ENCODE measurements at places on chromosomes 13 and 19.

DNA sequence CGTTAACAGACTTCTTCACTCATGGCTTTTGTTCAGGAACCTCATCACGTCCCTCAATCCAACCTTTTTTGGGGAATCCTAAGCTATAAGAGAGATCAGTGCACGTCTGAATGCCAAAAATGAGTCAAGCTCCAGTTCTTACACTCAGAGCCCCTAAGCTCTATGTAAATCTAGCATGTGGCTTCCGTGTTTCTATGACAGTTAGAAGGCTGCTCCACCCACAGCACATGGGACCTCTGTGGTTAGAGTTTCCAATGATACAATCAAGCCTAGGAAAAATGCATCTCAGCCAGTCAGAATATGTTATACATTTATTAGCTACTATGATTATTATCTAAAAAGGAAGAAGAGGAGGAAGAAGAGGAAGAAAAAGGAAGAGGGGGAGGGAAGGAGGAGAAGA, 135.9 kb downstream of the ENOX1 start:
- DNase-seq, result no peak

DNA sequence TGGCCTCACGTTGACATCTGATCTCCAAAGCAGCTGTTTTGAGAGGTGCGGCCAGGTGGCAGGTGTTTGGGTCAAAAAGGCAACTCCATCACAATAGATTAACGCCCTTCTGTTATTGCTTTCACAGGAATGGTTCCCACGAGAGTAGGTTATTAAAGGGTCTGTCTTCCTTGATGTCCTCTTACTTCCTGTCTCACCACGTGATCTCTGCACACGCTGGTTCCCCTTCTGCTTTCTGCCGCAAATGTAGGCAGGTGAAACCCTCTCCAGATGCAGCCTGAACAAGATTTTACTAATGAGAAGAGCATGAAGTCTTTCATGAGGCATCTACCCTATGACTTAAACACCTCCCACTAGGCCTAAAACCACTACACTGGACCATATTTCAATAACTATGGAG, 22.8 kb upstream of the ZNF564 start:
- peak; percentile 18 for DNase-seq

GRCh38 chr13:39130301-39130700, 92.0 kb downstream of the NHLRC3 start:
- DNase-seq, result no peak

- no peak for DNase-seq
Observed at GRCh38 chr13:27821566-27821965, 29.3 kb downstream of the GSX1 start.

DNA sequence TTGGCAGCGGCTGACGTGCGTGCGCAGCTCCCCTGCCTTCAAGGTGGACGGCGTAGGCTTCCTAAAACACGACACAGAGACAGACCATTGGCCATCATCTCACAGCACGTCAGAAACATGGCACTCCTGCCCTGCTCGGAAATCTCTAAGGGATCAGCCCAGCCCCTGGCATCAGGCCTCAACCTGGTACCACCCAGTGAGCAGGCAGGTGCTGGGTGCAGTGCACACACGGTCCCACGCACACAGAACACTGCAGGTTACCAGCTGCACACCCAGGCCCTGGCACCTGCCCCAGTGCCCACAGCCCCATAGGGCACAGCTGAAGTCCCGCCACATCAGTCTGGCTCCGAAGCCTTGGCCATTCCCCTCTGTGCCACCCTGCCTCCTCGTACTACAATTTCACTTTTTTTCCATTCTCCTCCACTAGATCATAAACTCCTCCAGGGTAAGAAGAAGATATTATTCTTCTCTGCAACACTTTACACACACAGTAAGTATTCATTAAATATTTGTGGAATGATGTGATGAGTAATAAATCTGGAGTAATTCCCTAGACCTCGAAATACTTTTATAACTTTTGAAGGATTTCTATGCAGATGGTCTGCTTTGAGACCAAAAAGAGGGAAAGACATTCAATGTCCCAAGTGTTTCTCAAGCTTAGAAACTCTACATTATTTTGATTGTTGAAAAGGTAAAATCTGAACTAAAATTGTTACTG, 156.4 kb downstream of the COL4A1 start:
- DNase-seq, result no peak

DNA sequence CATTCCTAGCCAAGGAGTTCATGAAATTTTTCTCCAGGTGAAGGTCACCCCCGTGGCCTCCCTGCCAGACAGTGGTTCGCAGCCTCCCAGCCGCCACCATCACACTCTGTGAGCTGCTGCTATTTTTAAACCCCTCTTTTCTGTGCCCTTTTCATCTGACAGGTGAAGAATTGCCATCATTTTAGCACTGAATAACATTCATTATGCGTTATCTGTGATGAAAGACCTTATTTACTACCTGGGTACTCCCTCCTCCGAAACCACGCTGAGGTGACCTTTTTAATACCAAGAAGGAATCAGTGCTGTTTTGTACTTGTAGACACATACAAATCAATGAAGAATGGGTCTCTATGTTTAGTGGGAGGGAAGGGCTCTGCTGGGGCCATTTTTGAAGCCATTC, 148.9 kb upstream of the GPR12 start:
- DNase-seq, result no peak

- DNase-seq, result no peak
Observed at GRCh38 chr19:39890755-39891551, 43.5 kb downstream of the FCGBP start.

DNA sequence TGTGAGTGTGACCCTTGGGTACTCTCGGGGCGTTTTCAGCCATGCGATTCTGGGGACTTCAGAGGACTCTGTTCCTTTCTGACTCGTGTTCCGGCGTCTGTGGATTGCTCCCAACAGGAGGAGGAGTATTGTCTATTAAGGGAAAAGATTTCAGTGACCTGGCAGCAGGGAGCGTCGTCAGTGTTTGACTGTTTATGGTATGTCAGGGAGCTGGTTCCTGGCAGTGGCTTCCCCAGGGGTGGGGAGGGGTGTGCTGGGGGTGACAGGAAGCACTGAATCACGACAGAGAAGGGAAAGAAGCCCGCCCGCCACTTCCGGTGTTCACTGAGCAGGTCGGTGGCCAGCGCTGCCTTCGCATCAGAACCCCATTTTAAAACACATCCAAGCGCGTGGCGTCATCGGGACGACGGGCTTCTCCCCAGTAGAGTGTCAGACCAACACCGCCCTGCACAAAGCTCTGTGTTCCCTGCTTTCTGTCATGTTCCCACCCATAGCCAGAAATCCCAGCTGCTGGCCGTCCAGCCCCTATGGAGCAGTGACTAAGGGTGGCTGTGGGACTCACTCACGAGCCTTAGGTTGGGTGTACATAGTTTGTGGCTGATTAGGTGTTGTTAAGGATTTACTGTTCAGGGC, 33.8 kb downstream of the COL4A2 start:
- DNase-seq, result no peak

GRCh38 chr13:36102721-36103120, 28.5 kb downstream of the DCLK1 start:
- no peak for DNase-seq

DNA sequence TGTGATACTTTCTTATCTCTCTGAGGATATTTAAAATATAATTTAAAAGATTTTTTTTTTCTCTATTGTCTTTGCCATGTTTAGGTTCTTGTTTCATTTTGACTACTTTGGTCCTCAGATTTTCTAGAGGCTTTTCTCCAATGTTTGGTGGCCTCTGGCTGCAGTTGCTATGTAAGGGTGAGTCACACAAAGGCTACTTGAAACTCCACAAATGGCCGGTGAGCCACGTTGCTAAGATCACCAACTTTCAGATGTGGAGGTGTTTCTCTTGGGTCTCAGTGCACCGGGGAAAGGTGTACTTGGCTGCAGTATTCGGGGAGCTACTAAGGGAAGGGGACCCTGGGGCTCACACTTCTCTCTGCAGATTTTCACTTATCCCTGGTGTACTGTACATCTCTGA, 248.1 kb downstream of the HS6ST3 start:
- DNase-seq, result peak; percentile 48

- no peak for DNase-seq
Observed at GRCh38 chr13:106260352-106260751, 275.1 kb downstream of the EFNB2 start.

GRCh38 chr13:39602277-39602613, 748 bp downstream of the LHFPL6 start:
- peak; percentile 10 for DNase-seq

- DNase-seq, result no peak
Observed at GRCh38 chr13:87129602-87130300, 541.4 kb upstream of the SLITRK5 start.

GRCh38 chr19:29247471-29247870, 34.5 kb upstream of the UQCRFS1 start:
- no peak for DNase-seq

DNA sequence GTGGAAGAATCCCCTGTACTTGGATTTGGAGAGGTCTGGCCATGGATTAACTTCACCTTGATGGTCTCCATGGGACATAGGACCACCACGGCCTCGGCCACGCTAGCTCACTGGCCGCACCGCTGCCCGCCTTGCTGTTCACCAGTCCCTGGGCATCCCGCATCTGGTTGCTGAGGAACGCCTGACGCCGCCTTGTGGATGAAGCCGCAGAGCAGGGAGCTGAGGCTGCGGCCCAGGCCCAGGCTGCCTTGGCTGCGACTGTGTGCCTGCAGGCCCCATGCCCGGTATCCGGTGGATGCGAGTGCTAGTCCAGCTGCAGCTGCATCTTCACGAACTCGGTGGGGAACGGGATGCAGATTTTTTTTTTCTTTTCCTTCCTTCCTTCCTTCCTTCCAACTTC, 1407.1 kb downstream of the UQCRFS1 start:
- DNase-seq, result no peak

DNA sequence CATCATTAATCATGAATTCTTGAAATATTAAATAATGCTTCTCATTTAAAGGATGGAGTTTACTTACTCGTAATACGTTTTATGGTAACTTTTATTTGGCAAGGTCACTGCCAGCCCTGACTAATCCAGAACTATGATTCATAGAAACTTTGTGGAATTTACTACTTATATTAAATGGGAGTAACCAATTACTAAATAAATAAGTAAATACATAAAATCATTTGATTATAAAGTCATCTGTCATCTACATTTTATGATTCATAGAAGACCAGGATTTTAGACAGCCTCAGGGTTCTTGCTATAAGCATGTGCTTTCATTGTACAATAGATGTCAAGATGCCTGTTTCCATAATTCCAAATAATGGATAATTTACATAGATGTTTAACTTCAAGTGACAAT, 611.1 kb downstream of the TBC1D4 start:
- no peak for DNase-seq

DNA sequence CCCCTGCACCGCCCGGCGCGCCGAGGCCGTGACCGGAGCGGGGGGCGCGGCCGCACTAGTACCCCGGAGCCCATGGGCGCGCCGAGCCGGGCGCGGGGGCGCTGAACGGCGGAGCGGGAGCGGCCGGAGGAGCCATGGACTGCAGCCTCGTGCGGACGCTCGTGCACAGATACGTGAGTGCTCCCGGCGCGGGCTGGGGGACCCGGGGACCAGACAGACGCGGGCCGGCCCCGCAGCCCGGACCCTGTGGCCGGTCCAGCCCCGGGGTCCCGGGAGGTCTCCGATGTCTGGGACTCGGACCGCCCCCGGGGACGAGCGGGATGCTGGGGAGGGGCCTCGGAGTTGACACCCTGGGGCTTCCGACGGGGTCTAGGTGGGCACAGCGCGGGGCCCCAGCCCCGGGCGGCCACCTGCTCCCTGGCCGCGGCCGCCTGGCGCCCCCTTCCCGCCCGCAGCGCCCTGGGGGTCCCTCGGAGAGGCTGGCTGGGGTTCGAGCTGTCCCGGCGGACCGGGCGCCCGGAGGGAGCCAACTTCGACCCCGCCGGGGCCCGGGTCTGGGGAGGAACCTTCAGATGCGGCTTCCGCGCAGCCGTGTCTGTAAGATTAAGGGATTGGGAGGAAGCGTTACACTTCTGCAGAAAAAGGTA, 568 bp downstream of the ATP11A start:
- DNase-seq, result peak; percentile 37

DNA sequence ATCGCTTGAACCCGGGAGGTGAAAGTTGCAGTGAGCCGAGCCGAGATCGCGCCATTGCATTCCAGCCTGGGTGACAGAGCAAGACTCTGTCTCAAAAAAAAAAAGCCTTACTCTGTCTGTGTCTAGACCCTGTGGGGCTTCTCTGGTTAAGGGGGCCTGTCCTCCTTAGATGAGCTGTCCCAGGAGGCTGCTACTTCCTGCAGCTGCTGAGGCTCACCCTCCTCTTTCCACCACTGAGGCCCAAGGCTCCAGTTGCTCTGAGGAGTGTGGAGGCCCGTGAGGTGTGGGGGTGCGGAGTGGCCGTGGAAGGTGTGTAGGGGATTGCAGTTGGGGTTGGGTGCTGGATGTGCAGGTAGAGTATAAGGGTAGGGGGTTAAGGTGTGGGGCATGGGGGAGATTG, 22.1 kb upstream of the RASA3 start:
- DNase-seq, result no peak

DNA sequence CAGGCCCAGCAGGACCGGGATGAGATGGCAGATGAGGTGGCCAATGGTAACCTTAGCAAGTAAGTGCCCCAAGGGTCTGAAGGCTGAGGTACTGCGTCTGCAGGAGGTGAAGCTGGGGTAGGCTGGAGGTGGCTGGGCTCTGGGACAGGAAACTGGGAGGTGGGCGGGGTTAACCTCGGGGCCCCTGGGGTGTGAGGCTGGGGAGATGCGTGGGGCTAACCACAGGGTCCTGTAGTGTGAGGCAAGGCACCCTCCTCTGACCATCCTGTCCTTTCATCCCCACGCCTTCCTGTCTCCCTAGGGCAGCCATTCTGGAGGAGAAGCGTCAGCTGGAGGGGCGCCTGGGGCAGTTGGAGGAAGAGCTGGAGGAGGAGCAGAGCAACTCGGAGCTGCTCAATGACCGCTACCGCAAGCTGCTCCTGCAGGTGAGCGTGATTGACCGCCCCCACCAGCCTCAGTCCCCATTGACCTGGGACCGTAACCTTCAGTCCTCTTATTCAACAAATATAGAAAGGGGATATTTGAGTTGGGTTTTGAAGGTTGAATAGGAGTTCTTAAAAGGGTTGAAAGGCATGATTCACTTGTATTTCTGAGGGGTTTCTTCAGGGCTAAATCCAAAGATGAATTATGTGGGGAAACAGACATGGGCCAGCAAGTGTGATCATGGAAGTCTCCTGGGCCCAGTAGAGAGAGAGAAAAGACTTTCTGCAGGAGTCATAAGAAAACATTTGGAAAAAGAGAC, 35.7 kb downstream of the KCNC3 start:
- no peak for DNase-seq

- no peak for DNase-seq
Observed at GRCh38 chr13:109979228-109979627, 192.8 kb upstream of the IRS2 start.

DNA sequence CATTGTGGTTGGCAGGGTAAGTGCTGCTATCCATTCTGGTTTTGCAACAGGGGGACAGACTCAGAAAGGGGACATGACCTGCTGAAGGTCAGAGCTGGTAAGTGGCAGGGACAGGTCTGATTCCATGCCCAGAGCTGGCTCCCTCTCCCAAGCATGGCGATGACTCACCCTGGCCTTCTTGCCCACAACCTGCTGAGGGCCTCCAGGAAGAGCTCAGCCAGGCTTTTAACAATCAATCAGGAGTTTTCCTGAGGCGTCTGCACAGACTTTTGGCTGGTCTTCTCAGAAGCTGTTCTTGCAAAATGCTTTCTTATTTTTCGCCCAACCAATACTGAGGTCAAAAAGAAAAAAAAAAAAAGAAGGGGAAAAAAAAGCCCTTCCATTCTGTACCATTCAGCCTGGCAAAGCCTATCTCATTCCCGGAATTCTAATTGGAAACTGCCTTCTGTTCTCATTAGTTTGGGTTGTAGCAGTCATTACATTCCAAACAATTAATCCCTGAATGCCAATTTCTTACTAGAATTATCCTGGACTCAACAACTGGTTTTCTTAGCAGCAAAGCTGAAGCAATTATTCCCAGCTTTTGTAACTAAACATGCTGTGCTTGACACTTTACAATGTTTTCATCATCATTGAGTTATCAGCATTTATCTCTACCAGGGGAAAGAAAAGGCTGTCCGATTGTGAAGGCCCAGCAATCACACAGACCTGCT, 17.7 kb downstream of the SIAH3 start:
- no peak for DNase-seq

Measured in MM.1S (cell line).